ENCODE measurements at places on chromosomes 7 and 10.

- DNase-seq, result peak; percentile 46
These were observed 112.1 kb downstream of the VPS41 start for GRCh38 chr7:38796626-38797501.

- DNase-seq, result no peak
These were observed 27.7 kb upstream of the VIPR2 start for GRCh38 chr7:159172400-159172799.

GRCh38 chr7:102129636-102130370 is 156.9 kb upstream of the SH2B2 start:
- DNase-seq, result no peak

DNA sequence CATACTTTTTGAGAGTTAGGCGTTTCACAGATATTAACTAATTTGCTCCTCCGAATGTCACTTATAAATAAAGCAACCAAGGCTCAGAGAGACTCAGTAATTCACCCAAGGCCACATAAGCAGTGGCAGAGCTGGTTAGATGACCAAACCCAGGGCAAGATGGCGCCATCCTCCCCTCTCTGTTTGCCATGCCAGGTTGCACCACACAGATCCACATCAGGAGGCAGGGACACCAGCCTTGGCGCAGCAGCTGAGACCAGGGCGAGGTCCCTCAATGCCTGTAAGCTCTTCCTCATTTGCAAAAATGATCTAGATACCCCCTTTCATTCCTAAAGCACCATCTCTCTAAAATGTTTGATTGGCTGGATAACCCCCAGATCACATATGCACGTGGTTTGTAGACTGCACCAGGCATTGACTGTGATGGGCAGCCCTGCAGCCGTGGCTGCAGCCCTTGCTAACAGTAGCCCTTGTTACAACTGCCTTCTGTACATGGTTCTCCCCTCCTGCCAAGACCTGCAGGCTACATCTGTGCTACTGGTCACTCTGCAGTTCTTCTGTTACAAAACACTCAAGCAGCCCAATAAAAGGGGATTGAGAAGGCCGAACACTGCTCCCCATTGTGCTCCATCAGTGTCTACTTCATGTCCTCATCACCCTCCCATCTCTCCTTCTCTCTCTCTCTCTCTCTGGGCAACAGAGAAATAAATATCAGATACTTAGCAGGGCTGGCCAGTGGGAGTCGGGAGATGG is 298.6 kb downstream of the PRPF18 start:
- no peak for DNase-seq
